ENCODE measurements at places on chromosomes 5 and 9.

GRCh38 chr9:133711428-133712220 lies 26.5 kb downstream of the SARDH start:
- DNase-seq: no peak

GRCh38 chr5:128925973-128926372 lies 39.3 kb upstream of the SLC27A6 start:
- DNase-seq: no peak

DNA sequence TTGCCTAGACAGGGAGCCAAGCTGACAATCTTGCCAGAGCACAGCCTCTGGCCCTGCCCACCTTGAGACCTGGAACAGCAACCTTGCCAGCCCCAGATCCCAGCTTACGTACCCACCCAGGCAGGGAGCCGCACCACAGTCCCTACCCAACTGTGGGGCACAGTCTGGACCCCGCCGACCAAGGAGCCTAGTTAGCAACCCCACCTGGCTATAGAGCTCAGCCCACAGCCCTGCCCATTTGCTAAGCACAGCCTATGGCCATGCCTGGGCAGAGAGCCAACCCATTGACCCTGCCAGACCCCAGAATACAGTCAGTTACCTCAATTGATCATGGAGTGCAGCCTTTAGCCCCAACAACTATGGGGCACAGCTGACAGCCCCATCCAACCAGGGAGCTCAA lies 97.9 kb upstream of the SH3GL2 start:
- DNase-seq: no peak

DNA sequence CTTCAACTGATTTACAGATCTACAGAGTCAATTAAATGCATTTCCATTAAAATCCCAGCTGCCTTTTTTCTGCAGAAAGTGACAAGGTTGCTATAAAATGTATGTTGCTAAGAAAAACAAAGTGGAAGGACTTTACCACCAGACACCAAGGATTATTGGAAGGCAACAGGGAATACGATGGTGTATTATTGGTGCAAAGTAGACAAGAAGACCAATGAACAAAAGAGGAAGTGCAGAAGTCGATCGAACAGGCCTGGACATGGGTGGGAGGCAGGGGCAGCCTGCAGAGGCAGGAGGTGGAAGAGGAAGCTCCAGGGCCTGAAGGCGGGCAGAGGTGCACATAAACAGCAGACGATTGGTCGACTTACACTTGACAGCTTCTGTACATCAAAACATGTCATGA lies 10.6 kb upstream of the SLC6A19 start:
- DNase-seq: peak; percentile 33

DNA sequence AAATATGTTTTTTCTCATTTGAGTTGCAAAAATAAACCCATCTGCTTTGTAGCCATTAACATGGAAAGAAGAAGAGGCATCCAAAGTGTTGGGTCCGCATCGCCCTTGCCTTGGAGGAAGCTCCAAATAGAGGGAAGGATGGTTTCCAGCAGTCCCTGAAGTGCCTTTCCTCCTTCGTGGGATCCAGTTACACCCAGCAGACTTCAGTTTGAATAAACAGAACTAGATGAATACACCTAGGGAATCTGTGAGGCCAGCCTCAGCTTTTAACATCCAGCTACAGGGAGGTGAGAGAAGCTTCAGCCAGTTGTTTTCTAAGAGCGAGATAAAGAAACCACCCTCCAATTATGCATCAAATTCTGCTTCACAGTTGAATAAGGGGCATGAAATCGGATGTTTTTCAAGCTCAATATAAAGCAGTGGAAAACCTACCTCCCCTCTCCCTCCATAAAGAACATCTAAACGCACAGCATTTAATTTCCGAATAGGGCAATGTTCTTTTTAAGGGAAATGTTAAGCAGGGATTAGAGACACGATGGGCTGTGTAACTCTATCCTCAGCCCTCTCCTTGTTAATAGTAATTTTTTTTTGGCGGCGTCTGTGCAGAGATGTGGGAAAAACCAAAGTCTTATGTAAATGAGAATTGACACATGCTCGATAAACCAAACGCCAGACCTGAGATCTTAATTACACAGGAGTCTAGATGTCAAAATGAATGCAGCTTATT lies 264.7 kb downstream of the SLIT3 start:
- DNase-seq: no peak

DNA sequence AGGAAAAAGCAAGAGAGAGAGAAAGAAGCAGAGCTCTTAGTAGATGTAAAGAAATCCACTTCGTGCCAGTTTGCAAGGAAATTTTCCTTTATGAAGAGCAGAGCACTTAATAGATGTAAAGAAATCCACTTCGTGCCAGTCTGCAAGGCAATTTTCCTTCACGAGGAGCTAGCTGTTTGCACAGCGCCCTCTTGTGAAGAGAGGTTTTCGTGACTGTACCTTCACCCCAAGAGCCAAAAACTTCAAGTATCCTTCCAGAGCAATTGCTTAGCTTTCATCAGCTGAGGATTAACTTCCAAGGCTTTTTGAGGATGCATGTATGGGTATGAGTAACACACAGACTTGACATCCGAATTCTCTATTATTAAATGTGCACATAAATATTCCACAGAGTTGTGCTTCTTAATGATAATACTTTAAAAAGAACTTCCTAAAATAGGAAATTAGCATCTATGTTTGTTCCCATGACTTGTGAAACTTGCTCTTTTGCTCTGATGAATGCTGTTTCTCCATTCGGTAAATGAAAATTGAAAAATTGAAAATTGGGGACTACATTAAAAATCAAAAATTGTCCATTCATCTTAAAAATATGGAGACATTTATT lies 525.6 kb downstream of the PDE4D start:
- DNase-seq: peak; percentile 34

Measured in inflammatory macrophage treated with lipopolysaccharide for 4 hours (primary cell).